ENCODE measurements at places on chromosomes 11 and 22.

GRCh38 chr11:33263549-33263948, 6.4 kb downstream of the HIPK3 start:
- DNase-seq: no peak

DNA sequence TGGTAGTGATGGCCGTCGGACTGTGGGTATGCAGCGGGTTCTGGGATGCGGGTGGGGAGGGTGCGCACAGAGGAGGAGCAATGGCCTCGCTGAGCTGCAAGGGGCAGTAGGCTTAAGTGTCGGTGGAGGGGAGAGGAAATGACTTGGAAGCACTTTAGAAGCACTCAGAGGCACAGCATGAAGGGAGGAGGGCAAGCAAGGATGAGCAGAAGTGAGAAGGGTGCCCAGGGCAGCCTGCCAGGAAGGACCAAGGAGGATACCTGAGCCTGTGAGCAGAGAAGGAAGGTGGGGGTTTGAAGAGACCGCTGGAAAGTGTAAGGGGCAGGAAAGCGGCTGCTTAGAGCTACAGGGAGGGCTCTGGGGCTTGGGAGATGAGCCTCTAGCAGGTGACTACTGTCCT, 330 bp downstream of the SLC5A1 start:
- no peak for DNase-seq

DNA sequence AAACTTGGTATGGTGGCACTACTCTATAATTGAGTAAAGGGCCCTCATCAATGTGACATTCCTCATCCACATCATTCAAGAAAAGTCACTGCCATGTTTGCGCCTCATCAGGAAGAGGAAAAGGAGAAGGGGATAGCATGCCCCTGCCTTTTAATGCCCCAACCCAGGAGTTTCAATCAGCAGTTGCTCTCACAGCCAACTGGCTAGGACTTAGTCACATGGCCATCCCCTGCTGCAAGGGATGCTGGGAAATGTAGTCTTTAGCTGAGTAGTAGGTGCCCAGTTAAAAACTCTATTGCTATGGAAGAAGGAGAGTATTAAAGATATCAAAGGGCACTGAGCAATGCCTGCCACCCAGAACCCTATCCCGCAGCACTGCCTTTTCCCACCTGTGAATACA, 10.9 kb upstream of the CCND1 start:
- no peak for DNase-seq

GRCh38 chr11:35594680-35595079, 23.6 kb upstream of the FJX1 start:
- DNase-seq: no peak

- DNase-seq: no peak
These were observed 15.8 kb downstream of the KBTBD3 start for GRCh38 chr11:106061249-106061784.

DNA sequence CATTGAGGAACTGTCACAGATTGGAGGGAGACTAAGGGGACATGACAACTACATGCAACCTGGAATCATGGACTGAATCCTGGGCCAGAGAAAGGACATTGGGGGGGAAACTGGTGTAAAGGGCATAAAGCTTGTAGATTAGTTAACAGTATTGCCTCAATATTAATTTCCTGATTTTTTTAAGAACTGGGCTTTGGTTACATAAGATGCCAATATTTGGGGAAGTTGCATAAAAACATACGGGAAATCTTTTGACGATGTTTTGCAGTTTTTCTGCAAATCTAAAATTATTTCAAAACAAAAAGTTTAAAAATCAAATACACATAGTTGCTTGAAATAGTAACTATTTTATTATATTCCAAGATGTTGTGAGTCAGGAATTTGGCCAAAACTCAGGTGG, 2.9 kb upstream of the FOLR3 start:
- DNase-seq: no peak

GRCh38 chr11:76049511-76049910, 156.8 kb downstream of the WNT11 start:
- DNase-seq: no peak

DNA sequence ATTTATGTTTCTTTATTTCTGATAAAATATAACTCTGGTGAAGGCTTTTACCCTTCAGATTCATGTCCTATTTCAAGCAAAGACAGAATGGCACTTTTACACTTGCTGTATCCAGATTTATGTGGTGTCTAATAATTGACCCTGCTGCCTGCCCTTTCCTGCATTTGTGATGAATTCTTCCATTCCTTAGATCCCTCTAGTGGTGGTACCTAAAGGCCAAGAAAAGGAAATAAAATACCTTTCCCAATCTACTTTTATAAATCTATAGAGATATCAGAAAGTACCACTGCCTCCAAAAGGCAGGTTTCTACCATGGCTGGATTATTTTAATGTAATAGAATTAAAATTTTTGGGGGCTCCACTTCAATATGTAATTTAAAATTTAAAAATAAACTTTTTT, 34.2 kb downstream of the CCDC81 start:
- DNase-seq: no peak

- no peak for DNase-seq
These were observed 44.4 kb downstream of the APOL3 start for GRCh38 chr22:36116127-36116526.

- no peak for DNase-seq
These were observed 42.8 kb upstream of the TCF20 start for GRCh38 chr22:42313204-42313603.

GRCh38 chr11:99020352-99021225, at the start of gene CNTN5:
Gene CNTN5, plus strand, starts transcription at chr11:99020949.
- no peak for DNase-seq

GRCh38 chr11:12179531-12179930, 69.1 kb downstream of the MICAL2 start:
- DNase-seq: no peak

DNA sequence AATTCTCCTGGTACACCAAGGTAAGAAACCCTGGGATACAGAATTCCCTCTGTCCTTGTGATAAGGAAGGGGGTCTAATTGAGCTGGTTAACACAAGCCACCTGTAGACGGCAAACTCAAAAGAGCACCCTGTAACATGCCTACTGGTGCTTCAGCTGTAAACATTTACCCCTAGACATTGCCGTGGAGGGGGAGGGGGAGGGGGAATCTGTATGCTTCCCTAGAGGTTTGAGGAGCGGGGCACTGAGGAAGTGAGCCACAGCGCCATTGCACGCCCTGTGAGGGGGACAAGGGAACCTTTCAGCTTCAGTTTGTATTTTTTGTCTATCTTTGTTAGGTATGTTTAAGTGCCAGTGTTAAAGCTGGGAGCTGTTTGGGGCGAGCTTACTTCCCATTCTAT, 99.8 kb downstream of the AASDHPPT start:
- DNase-seq: no peak

DNA sequence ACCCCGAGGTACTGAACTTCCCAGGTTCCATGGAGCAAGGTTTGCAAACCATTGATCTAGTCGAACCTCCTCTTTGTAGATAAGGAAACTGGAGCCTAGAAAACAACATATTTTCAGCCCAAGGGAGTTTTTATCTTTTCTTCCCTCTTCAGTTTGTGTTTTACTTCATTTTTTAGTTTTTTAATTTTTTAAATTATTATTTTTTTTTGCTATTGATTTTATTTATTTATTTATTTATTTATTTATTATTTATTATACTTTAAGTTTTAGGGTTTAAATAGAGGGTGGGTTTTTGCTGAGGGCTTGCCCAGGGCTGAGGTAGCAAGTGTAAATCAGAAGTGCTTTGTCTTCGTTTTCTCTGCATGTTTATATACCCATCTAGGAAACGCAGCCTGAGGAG, 26.9 kb downstream of the CEP164 start:
- no peak for DNase-seq

GRCh38 chr22:40462195-40462984, 92.0 kb downstream of the SGSM3 start:
- DNase-seq: no peak

GRCh38 chr11:29962243-29962642, 54.6 kb downstream of the KCNA4 start:
- DNase-seq: no peak

DNA sequence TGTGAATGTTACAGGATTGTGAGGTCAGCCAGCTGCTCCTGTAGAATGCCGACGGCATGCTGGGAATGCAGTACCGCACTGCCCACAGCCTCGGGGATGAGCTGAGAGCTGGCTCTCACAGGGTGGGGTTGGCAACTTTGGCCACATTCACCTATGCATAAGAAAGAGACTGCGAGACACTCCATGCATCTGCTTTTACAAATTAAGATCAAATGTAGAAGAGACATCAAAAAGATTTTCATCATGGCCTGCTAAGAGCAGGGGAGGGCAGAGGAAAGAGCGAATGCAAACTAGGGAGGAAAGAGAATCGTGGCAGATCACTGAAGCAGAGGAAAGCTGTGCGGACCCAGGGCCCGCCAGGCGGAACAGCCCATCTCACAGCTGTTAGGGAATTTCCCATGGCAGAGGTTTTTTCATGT, 49.8 kb upstream of the SPATA19 start:
- DNase-seq: no peak

DNA sequence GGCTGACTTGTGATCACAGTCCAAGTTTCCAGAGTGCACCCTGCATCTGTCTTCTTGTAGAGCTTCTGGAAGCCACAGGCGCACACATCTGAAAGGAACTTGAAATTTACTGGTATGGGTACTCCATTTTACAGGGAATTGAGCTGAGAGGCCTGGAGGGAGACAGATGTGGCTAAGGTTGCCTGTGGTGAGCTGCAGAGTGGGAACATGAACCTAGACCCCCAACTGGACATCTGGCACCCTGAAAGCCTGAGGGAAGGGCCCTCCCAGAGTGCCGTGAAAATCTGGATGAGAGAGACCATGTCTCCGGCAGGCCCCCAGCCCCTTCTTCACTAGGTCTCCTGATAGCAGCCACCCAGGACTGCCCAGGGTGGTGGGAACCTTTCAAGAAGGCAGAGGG, 22.6 kb upstream of the SOX10 start:
- no peak for DNase-seq

DNA sequence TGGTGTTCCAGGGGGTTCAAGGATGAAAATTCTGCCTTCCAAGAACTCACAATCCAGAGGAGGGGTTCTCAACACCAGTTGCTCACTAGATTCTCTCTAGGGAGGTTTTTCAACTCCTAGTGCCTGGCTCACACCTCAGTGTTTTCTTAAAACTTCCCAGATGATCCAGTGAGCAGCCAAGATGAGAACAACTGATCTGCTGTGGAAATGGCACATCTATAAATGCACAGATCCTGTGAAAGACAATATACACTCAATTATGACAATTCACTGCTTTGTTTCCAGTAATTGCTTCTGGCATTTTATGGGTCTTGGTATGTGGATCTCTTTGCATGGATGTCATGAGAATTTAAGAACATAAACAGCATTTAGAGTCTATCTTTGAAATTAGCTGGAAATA, 45.2 kb upstream of the PRSS23 start:
- DNase-seq: no peak

DNA sequence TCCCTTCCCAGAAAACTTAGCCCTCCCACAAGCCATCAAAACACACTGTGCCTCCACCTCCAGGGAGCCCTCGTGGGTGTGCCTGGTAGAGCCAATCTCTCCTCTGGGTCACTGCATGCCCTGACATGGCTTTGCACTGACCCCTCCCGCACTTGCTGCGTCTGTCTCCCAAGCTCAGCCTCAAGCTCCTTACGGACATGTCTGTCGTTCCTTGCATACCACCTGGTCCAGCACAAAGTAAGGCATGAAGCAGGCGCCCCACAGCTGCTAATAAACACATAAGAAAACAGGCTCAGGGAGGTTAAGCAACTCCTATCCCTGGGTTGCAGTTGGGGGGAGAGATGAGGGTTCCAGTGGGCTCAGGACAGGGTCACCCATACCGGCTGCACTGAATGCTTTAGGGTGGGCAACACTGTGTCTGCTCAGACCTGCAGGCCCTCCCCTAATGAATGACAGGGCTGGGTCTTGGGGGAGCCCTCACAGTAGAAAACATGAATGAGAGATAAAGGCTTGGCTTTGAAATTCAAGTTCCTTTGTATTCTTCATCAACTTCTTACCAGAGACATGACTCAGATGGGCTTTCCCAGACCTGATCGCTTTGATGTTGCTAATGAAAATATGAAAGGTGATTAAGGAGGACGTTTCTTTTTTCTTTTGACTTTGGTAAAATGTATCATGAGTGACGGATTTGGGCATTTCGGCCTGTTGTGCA, 38.0 kb downstream of the PHF21B start:
- DNase-seq: no peak

DNA sequence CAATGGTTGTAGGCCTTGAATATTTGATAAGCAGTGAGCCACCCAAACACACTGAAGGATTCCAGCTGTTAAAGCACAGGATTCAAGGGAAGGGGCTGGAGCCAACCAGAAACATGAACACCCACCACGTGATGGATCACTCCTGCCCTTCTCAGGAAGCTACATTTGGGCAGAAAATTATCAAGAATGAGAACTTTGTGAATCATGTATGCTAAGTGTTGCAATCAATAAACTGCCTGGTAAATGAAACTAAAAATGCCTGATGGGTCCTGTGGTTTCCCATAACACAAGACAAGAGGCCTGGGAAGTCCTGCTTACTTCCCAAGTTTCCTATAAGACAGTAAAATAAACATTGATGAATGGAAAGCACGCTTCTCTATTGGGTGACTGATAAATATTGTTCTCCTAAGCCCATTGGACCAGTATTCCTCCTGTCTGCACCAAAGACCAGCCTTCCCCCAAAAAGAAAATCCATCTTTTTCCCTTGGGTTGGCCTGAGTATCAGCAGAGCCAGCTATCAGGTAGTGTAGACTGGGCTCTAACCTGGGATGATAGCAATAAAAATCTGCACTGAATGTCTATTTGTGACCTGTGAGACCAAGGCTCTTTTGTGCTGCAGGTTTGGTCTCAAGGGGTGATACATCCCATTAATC, 98.4 kb downstream of the CCDC83 start:
- DNase-seq: no peak

DNA sequence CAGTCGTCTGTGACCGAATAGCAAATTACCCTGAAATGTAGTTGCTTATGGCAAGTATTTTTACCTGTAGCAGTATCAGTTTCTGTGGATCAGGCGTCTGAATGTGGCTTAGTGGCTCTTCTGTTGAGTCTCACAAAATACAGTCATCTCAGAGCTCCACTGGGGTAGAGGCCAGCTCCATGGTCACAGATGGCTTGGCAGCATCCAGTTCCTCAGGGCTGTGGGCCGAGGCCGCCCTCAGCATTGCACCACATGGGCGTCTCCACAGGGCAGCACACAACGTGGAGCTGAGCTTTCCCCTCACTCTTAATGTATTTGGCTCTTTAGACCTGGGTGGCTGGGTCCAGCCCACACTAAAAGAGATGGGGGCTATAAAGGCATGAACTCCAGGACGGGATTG, 57.8 kb downstream of the SBF1 start:
- DNase-seq: no peak

DNA sequence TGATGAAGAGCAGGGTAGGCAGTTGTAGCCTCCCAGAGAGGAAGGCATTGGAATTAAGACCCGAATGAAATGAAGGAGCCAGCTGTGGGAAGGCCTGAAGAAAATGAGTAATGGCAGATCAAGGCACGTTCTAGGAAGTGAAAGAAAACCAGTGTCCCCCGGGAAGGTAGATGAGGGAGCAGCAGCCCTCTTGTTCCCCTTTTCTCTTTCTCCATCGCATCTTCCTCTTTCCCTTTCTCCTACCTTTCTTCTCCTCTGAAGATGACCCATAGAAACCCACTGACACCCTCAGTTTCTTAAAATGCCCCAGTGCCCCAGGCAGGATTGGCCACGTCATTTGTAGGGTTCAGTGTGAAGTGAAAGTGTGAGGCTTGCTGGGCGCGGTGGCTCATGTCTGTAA, 172.6 kb upstream of the SEZ6L start:
- no peak for DNase-seq
